NCI-H2081 treated with DMSO at 0.1 percent for 48 hours (cell line): ENCODE measurements at places on chromosomes 1 and 21.

GRCh38 chr1:15703562-15703961 is 19.4 kb downstream of the PLEKHM2 start:
- DNase-seq, result no peak

DNA sequence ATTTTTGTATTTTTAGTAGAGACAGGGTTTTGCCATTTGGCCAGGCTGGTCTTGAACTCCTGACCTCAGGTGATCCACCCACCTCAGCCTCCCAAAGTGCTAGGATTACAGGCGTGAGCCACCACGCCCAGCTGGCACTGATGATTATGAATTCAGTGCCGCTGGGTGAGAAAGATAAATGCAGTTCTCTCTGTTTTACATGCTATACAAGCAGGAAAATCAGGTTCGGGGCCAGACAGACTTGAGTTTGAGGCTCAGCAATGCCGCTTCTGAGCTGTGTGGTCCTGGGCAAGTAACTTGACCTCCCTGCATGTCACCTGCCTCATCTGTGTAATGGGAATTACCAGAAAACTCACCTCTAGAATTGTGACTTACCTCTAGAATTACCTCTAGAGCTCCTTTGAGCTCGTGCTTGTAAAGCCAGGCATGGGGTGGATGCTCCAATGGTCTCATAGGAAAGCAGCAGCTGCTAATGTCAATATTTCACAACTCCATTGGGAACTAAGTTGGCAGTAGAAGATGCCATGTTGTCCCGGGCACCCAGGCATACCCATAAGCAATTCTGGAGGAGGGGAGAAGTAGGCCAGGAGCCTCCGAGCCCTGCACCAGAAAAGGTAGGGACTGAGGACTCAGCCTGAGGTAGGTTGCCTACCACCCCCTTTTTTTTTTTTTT is 119.8 kb upstream of the SLC25A33 start:
- DNase-seq, result no peak

DNA sequence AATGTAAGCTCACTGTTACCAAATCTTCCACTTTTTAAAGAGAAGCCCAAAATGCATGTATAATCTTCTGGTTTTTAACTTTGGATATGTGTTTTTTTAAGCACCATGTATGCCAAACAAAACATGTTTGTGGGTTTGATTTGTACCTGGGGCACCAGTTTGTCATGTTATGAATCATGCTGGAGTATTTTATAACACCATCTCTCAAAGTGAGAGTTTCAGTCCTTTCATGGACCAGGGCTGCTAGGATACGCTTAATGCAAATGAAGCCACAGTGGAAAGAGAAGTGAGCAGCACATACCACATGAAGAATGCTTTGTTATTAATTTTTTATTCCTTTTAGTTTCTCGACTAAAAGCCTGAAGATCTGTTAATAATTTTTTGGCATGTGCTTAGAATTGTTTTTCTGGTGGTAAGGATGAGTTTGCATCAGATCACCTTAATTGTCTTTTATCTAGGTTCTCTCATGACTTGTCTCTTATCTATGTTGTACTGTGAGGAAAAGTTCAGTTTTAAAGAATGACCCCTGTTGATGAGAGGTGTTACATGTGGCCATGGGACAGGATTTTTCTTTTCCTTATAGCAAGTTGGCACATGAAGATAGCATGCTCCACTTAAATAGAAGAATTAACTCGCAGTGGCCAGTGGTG is 2.0 kb upstream of the RABGAP1L start:
- no peak for DNase-seq

DNA sequence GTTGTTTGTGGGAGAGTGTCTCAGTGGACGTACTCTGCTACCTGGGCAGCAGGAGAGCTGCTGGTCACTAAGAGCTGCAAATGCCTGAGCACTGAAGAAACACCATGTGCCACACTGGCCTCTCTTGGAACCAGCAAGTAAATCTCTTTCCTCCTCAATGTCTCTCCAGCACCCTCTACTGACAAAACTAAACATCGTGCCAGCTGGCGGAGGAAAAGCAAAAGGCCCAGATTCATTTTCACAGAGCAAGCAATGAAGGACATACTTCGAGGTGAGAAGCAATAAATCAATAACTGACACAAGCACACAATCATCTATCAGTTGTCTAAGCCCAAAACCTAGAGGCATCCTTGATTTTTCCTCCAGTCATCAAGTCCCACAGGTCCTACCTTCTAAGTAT is 78.1 kb downstream of the RERE start:
- DNase-seq, result no peak

DNA sequence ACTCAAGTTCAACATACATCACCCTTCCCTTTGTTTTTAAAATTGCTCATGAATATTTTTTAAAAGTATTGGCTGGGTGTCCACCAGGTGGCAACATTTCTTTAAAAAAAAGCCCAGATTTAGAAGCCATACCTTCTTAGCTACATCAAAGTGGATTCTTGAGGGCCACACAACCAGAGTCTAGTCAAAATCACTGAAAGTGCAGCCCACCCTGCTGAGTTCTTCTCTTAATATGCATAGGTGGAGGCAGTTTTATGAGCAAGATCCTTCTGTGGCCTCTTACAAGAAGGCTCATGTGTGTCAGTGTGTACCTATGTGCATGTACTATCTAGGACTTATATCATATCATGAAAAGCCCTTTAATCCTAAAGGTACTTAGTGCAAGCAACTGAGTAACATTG is 16.9 kb upstream of the GNG12 start:
- no peak for DNase-seq

- no peak for DNase-seq
These were observed 82.8 kb downstream of the DISP1 start for GRCh38 chr1:222897527-222898190.

DNA sequence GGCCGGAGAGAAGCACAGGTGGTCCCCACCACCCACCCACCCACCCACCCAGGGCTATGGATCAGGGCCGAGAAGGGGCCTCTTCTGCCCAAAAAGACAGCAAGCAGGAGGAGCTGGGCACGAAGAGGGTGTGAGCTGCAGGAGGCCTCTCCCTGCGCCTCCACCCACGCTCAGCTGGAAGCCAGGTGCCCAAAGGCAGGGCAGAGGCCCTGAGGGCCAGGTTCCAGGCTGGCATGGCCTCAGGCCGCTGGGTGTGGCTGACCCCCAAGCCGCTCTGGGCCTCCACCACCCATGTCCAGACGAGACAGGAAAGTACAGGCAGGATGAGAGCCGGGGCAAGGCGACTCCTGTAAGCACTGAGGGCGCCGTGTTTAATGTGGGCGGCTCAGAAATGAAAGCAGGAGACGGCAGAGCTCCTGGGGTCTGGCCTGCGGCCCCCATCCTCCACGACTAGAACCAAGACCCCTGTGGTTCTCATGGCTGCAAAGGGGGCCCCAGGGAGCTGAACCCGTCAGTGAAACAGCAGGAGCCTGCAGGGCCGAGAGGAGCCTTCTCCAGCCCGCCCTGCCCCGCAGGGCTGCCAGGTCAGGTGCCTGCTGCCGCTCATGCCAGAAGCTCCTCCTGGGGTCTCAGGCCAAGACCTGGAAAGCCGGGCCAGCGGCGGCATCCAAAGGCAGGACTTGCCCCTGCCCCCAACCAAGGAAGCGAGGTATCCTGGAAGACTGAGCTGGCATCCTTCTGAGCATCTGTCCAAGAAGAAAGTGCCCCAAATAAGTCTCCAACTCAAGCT is 56.0 kb downstream of the MEGF6 start:
- DNase-seq, result no peak

DNA sequence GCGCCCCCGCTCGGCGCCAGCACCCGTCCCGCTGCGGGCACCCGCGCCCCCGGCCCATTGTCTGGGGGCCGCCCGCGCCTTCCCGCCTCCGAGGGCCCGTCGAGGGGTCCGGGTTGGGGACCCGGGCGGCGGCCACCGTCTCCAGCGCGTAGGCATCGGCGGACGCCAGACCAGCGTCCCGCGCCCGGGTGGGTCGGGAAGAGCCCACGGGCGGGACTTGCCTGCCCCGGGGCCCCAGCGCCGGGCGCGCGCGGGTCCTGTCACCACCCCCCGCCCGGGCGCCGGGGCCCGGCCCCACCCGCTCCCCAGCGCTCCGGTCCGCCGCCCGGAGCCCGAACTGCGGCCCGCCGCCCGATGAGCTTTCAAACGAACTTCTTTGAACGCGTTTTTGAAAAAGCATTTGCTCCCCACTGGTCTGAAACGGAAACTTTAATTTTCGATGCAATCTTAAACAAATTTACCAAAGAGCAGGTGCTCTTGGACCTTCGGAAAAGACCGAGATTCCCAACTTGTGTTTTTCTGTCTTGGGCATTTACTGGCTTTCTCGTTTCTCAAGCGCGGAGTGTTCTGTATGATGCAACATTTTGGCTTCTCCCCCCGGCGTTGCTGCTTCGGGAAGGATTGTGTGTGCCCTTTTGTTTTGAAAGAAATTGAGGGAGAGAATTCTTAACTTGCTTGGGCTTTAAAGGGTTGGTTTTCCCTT is 615 bp downstream of the CLIC4 start:
- no peak for DNase-seq
